ENCODE measurements at places on chromosomes 3 and 15. TPM values are rescaled to one million over a fixed set of nuclear protein-coding genes. Genes with fewer than 3 reads are reported as not detected.

- H3K27me3 ChIP-seq = no peaks in the 10 kb centered on the region
- no peak overlapping the region for H3K4me3 ChIP-seq
- no peaks in the 10 kb centered on the region for H3K36me3 ChIP-seq
- no peak overlapping the region for H3K27ac ChIP-seq
- no peak for DNase-seq
- H3K4me1 ChIP-seq = peaks cover 6% of the 10 kb centered on the region
Measured at GRCh38 chr3:48015431-48016180, 610 bp downstream of the MAP4 start.

Gene KPNA1
- 56.8 TPM for total RNA-seq

GRCh38 chr3:185789891-185790830 lies 34.7 kb downstream of the IGF2BP2 start:
- H3K36me3 ChIP-seq = no peaks in the 10 kb centered on the region
- H3K27me3 ChIP-seq = no peaks in the 10 kb centered on the region
- no peak overlapping the region for H3K27ac ChIP-seq
- H3K4me3 ChIP-seq = no peak overlapping the region
- no peak for DNase-seq
- no peaks in the 10 kb centered on the region for H3K4me1 ChIP-seq

- H3K4me3 ChIP-seq = no peak overlapping the region
- no peaks in the 10 kb centered on the region for H3K4me1 ChIP-seq
- no peaks in the 10 kb centered on the region for H3K27me3 ChIP-seq
- no peak overlapping the region for H3K27ac ChIP-seq
Measured at GRCh38 chr3:57793737-57794187, 37.7 kb downstream of the SLMAP start.

DNA sequence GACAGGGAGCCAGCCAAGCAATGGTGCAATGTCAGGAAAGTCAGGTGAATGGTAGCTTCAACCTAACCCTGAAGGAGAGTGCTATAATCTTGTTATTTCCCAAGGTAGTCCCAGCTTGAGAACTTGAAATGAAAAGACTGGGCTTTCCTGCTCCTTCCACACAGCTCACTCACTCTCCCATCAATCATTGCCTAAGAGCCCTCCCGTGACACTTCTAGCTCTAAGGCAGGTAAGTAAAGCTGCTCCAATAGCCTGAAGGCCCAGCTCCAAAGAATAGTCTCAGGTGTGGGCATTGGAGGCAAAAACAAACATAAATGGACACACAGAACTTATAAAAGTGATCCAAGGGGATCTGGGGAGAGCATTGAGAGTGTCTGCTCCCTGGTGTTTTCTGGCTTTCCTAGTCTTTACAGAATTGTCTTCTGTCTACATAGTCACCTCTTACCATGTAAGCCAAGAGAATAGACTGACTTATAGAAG lies 63.1 kb upstream of the TBC1D5 start:
- DNase-seq = no peak
- H3K27me3 ChIP-seq = no peaks in the 10 kb centered on the region
- no peak overlapping the region for H3K4me3 ChIP-seq
- no peak overlapping the region for H3K27ac ChIP-seq

Gene SLC12A1
- not detected for total RNA-seq

GRCh38 chr15:83092309-83092976 lies 15.0 kb upstream of the TM6SF1 start:
- no peaks in the 10 kb centered on the region for H3K4me1 ChIP-seq
- no peaks in the 10 kb centered on the region for H3K36me3 ChIP-seq
- H3K27me3 ChIP-seq = no peaks in the 10 kb centered on the region
- H3K27ac ChIP-seq = no peak overlapping the region
- no peak overlapping the region for H3K4me3 ChIP-seq

Gene GPR160
- total RNA-seq = 7.7 TPM

DNA sequence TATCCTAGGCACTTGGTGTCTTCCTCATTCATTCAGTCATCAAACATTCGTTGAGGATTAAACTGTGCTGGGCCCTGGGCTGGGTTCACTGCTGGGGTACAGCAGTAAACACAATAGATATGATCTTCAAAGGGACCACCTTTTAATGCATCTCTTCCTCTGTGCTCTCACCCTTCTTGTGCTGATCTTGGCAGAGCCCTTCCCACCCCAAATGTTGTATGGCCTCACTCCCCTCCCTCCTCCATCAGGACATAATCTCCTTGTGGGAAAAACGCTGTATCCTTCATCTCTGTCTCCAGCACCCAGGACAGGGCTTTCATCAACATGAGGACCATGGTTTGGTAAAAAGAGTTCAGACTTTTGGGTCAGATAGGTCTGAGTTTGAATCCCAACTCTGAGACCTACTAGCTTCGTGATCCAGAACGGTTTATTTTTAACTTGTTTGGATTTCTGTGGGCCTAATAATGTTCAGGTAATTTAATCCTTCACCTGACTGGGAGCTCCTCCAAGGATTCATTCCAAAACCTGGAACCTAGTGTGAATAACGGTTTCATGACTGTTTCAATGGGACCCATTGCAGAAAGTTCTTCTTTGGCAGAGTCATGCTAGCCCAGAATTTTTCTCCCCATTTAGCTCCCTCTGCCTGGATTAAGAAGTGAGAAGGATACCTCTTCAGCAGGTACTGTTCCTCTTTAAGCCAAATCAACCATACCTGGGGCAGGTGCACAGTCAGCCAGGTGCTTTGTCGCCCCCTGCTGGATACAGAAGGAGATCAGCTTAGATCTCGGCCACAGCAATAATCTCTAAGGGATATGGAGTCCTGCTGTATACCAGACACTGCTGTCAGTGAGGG lies 5.2 kb upstream of the WNT7A start:
- peaks cover 8% of the 10 kb centered on the region for H3K27me3 ChIP-seq
- peak; percentile 78 for DNase-seq
- no peak overlapping the region for H3K27ac ChIP-seq
- no peaks in the 10 kb centered on the region for H3K36me3 ChIP-seq
- H3K4me1 ChIP-seq = peaks cover 4% of the 10 kb centered on the region

Gene ANXA2
- 223 TPM for total RNA-seq

DNA sequence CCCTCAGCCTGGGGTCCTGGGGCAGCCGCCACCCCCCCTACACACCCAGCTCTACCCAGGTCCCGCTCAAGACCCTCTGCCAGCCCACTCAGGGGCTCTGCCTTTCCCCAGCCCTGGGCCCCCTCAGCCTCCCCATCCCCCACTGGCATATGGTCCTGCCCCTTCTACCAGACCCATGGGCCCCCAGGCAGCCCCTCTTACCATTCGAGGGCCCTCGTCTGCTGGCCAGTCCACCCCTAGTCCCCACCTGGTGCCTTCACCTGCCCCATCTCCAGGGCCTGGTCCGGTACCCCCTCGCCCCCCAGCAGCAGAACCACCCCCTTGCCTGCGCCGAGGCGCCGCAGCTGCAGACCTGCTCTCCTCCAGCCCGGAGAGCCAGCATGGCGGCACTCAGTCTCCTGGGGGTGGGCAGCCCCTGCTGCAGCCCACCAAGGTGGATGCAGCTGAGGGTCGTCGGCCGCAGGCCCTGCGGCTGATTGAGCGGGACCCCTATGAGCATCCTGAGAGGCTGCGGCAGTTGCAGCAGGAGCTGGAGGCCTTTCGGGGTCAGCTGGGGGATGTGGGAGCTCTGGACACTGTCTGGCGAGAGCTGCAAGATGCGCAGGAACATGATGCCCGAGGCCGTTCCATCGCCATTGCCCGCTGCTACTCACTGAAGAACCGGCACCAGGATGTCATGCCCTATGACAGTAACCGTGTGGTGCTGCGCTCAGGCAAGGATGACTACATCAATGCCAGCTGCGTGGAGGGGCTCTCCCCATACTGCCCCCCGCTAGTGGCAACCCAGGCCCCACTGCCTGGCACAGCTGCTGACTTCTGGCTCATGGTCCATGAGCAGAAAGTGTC lies 30.2 kb downstream of the PTPN23 start:
- H3K4me1 ChIP-seq = no peaks in the 10 kb centered on the region
- H3K27ac ChIP-seq = no peak overlapping the region
- H3K27me3 ChIP-seq = no peaks in the 10 kb centered on the region
- no peak for DNase-seq
- H3K4me3 ChIP-seq = no peak overlapping the region
- peaks cover 39% of the 10 kb centered on the region for H3K36me3 ChIP-seq

Gene LRTM1
- total RNA-seq = not detected

DNA sequence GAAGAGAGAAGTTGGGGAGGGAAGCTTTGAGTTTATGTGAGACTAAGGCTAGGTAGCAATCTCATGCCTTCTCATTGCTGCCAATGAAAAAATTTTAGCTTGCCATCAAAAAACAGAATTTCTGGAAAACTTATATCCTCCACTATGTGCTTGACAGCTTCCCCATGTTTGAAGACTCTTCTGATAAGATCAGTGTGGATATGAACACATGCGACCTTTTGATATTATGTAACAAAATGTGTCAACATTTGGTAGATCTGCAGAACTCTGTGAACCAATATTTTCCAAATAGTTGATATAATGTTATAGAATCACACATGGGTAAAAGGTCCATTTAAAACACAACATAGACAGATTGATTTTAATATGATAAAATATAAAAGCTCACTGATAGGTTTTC lies 380.9 kb upstream of the PROK2 start:
- no peaks in the 10 kb centered on the region for H3K4me1 ChIP-seq
- no peaks in the 10 kb centered on the region for H3K36me3 ChIP-seq
- no peak for DNase-seq
